ENCODE measurements at places on chromosomes 3 and 15.

DNA sequence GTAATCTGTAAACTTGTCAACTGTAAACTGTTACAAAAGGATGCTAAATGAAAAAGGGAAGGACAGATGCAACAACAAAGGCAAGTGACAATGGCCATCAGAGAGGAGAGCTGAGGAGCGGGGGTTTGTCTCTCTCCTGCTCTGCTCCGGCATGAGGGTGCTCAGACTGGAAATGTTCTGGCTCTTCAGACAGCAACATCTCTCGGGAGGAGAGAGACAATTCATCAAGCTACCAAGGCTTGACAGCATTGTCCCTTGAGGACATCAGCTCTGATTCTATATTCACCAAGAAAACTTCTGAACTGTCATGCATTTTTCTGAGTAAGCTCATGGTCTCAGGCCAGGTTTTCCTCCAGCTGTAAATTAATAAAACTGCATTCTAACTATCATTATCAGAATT is 408.2 kb downstream of the IGSF11 start:
- DNase-seq: no peak

DNA sequence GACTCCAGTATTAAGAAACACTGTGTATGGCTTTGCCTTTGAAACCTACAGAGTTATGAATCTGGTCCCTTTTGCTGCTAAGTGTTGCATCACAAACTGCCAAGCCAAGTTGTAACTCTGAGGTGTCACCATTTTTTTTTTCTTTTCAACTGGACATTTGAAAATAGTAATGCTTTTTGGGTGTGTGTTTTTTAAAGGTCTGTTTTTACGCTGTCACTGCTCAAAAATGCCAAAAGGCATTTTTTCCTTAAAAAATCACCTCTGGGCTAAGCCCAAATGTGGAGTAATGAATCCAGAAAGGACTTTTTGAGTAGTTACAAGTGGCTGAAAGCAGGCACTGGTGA is 9.5 kb downstream of the SMAD3 start:
- no peak for DNase-seq

DNA sequence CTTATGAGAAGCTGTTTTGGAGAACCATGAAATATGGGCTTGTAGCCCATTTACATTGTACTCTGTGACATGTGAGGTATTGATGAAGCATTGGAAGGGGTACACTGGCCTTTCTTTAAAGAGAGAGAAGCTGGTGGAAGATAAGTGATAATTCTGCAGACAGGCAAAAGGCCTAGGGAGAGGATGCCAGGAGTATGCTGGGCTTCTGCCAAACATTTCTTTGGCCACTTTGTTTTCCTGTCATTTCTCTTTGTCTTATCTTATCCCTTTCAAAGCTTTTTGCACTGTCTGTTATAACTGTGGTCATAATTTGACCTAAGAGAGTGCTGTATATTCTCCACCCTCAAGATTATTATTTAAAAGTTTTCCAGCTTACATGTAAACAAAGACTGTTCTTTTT is 109.6 kb upstream of the SEMA6D start:
- no peak for DNase-seq

GRCh38 chr3:19901337-19901736 is 32.7 kb downstream of the EFHB start:
- no peak for DNase-seq

DNA sequence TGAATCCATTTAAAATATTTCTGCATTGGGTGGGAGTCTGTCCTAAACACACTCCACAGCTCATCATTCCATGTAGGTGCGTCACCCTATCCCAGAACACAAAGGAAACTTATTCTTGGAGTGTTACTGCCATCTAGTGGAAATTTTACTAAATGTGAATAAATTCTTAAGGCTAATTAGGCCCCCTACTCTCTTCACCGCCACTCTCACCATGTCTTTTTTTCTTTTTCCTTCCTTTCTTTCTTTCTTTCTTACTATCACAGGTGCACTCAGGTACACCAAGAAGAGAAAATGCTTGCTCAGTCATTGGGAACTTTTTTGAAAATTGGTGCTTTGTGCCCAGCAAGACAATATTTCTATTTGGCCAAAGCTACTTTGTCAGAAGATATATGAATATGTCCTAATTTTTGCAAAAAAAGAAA is 26.4 kb upstream of the ATP8B4 start:
- peak; percentile 40 for DNase-seq

DNA sequence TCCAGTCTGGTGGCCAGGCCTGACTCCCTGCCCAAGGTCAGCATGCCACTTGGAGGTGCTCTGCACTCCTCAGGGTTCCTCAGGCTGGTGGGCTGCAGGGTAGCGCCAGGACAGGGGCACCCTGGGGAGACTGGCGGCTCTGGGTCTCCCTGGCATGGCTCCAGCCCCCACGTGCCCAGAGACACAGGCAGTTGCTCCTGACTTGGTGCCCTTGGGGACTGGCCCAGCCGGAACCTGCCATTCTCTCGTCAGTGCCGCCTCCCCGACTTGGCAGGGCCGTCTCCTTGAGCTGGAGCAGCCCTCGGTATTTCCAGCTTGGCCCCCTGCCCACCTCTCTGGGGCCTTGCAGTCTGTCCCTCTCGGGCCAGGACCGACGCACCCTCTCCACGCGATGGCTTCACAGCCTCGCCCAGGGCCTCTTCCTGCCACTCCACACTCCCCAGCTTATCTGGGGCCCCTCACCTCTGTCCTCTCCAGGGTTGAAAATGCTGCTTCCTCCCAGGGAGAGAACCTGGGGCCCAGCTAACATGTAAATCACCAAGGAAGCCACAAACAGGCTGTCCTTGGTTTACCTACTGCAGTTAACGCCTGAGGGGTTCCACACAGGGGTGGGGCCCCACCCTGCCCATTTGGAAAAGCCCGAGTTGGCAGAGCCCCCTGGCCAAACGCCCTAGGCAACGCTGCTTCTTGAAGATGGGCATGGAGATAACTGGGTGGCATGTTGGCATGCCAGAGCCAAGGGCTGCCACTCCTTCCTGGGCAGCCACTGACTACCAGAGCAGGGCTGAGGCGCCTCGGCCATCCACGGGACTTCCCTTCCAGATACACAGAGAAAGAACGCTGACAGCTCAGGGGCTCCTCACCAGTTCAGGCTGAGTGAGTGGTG is 61.4 kb downstream of the SMAD6 start:
- DNase-seq: no peak

GRCh38 chr3:71282976-71283375 is 300.6 kb downstream of the FOXP1 start:
- DNase-seq: no peak

GRCh38 chr3:13477943-13478342 is 2.2 kb upstream of the HDAC11 start:
- no peak for DNase-seq

DNA sequence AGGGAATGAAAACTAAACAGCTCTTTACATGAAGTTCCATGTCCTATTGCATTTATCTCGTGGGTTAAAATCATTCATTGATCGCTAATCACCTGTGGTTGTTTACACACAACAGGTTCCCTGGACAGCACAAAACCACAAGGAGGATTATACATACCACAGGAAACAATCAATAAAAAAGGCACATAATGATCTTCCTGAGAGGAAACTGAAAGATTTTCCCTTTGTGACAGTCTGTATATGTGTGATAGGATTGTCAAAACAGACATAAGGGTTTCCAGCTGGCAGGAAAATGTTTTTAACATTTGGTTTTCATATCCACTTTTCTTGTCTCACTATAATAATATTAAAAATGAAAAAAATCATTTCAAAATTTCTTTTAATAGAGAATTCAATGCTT is 541.8 kb downstream of the NLGN1 start:
- no peak for DNase-seq

All from CD4-positive, CD25-positive, alpha-beta regulatory T cell (primary cell).